ENCODE measurements at places on chromosomes 3 and 15. TPM values are rescaled to one million over a fixed set of nuclear protein-coding genes. Genes with fewer than 3 reads are reported as not detected.

Gene RLBP1
- total RNA-seq: not detected

Gene NCKIPSD
- total RNA-seq: 74.6 TPM

Gene AP3B2
- 2.2 TPM for total RNA-seq

GRCh38 chr3:151183265-151183671 is 19.7 kb downstream of the GPR171 start:
- no peak for DNase-seq
- no peak overlapping the region for H3K27ac ChIP-seq
- H3K4me1 ChIP-seq: no peaks in the 10 kb centered on the region
- H3K27me3 ChIP-seq: no peaks in the 10 kb centered on the region

GRCh38 chr15:92018535-92019239 is 165.2 kb downstream of the SLCO3A1 start:
- no peak overlapping the region for H3K27ac ChIP-seq
- DNase-seq: no peak
- H3K4me3 ChIP-seq: no peak overlapping the region
- H3K36me3 ChIP-seq: no peaks in the 10 kb centered on the region
- H3K4me1 ChIP-seq: no peaks in the 10 kb centered on the region

GRCh38 chr3:174951498-174952005 is 92.4 kb downstream of the NAALADL2 start:
- no peaks in the 10 kb centered on the region for H3K36me3 ChIP-seq
- no peak overlapping the region for H3K4me3 ChIP-seq
- H3K4me1 ChIP-seq: no peaks in the 10 kb centered on the region
- no peaks in the 10 kb centered on the region for H3K27me3 ChIP-seq
- no peak for DNase-seq

DNA sequence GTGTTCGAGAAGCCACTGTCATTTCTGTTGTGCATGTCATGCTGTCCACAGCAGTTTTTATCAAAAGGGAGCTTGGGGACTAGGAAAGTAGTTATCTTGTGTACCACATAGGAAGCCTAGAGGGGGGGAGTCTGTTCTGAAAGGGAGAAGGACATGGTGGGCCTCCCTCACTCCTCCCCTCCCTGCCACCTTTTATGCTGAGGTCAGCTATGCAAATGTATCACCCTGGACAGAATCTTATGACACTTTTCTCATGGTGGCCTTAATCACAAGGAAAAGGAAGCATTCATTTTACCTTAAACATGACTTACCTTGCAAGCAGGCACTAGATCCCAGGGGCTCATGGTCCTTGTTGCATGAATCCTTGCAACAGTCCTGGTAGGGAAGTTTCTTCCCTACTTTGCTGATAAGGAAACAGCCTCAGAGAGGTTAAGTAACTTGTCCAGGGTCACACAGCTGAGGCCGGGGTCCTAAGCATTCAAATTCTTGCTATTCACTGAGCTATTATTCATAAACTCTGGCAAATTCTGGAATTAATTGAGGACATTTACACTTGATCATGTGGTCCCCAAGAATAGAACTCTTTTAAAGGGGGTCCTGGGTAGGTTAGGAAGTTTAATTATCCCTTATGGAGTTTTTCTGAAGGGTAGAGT is 81.1 kb upstream of the SLC6A1 start:
- no peak overlapping the region for H3K4me3 ChIP-seq
- DNase-seq: no peak
- no peaks in the 10 kb centered on the region for H3K27me3 ChIP-seq
- H3K4me1 ChIP-seq: no peaks in the 10 kb centered on the region
- no peaks in the 10 kb centered on the region for H3K36me3 ChIP-seq

- H3K4me3 ChIP-seq: no peak overlapping the region
- no peak for DNase-seq
- no peaks in the 10 kb centered on the region for H3K27me3 ChIP-seq
- no peaks in the 10 kb centered on the region for H3K4me1 ChIP-seq
Observed at GRCh38 chr3:42934910-42935309, 29.0 kb downstream of the ZNF662 start.

DNA sequence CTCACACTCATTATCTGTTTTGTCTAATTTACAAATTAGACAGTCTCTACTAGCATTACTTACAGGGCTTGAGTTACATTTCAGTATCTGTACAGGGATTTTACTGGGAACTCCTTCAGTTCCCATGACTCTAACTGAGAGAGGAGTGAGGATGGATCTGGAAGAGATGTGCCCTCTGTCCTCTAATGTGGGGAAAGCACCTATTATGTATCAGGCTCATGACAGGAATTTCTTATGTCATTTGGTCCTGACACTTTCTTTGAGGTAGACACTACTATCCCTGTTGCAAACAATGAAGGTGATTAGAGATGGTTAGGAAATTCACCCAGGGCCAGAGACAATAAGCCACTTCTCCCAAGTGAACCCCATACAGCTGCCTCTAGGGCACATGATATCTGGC is 10.9 kb upstream of the NCKIPSD start:
- H3K4me1 ChIP-seq: peaks cover 47% of the 10 kb centered on the region
- no peaks in the 10 kb centered on the region for H3K27me3 ChIP-seq
- peaks cover 33% of the 10 kb centered on the region for H3K36me3 ChIP-seq
- DNase-seq: no peak
- H3K4me3 ChIP-seq: no peak overlapping the region
- no peak overlapping the region for H3K27ac ChIP-seq

DNA sequence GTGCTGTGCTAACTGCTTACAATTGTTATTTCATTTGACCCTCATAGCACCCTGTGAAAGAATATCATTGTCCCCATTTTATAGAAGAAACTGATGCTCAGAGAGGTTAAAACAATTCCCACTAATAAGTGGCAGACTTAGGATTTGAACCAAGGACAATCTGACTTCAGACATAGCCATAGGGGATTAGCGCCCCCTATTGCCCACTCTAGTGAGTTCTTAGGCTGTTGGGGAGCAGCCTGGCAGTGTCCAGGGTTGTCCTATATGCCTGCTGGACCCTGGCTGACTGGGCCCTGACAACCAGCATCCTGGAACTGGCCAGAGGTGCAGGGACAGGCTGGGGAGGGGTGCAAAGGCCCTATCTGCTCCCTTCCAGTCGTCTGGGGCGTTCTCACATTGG is 15.4 kb downstream of the DPH3 start:
- H3K4me3 ChIP-seq: no peak overlapping the region
- no peaks in the 10 kb centered on the region for H3K36me3 ChIP-seq
- H3K27ac ChIP-seq: no peak overlapping the region
- H3K27me3 ChIP-seq: no peaks in the 10 kb centered on the region
- DNase-seq: no peak
- H3K4me1 ChIP-seq: peaks cover 17% of the 10 kb centered on the region

- no peaks in the 10 kb centered on the region for H3K36me3 ChIP-seq
- DNase-seq: no peak
- no peak overlapping the region for H3K4me3 ChIP-seq
- no peaks in the 10 kb centered on the region for H3K27me3 ChIP-seq
- H3K4me1 ChIP-seq: no peaks in the 10 kb centered on the region
Observed at GRCh38 chr3:178618896-178619295, 82.7 kb downstream of the KCNMB2 start.

GRCh38 chr15:25416693-25417092 is 22.1 kb downstream of the UBE3A start:
- H3K4me3 ChIP-seq: no peak overlapping the region
- no peaks in the 10 kb centered on the region for H3K36me3 ChIP-seq
- no peak for DNase-seq

- H3K27ac ChIP-seq: no peak overlapping the region
- H3K4me3 ChIP-seq: no peak overlapping the region
- no peaks in the 10 kb centered on the region for H3K36me3 ChIP-seq
- no peaks in the 10 kb centered on the region for H3K27me3 ChIP-seq
Observed at GRCh38 chr3:16203671-16204629, 29.5 kb downstream of the GALNT15 start.

GRCh38 chr3:35690271-35690670 is 50.9 kb downstream of the ARPP21 start:
- no peak overlapping the region for H3K4me3 ChIP-seq
- no peak overlapping the region for H3K27ac ChIP-seq
- no peaks in the 10 kb centered on the region for H3K4me1 ChIP-seq

- no peaks in the 10 kb centered on the region for H3K4me1 ChIP-seq
- no peaks in the 10 kb centered on the region for H3K27me3 ChIP-seq
- H3K27ac ChIP-seq: no peak overlapping the region
Observed at GRCh38 chr3:113124256-113124830, 87.0 kb upstream of the BOC start.

DNA sequence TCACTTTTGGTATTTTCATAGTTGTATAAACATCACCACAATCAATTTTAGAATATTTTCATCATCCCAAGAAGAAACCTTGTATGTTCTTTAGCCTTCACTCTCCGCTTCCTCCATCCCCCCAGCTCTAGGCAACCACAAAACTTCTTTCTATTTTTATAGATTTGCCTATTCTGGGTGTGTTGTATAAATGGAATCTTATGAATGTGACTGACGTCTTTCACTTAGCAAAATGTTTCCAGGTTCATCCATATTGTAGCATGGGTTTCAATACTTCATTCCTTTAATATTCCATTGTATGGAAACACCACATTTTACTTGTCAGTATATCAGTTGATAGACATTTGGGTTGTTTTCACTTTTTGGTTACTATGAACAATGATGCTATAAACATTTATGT is 335.8 kb upstream of the GOLIM4 start:
- no peak overlapping the region for H3K27ac ChIP-seq
- H3K4me1 ChIP-seq: no peaks in the 10 kb centered on the region
- DNase-seq: no peak
- no peak overlapping the region for H3K4me3 ChIP-seq
- H3K36me3 ChIP-seq: no peaks in the 10 kb centered on the region

- H3K27me3 ChIP-seq: peaks cover 4% of the 10 kb centered on the region
- H3K27ac ChIP-seq: peak overlapping the region; percentile 52
- H3K4me3 ChIP-seq: no peak overlapping the region
Observed at GRCh38 chr3:14405360-14406238, 3.2 kb downstream of the SLC6A6 start.

- no peaks in the 10 kb centered on the region for H3K27me3 ChIP-seq
- H3K4me3 ChIP-seq: no peak overlapping the region
- H3K27ac ChIP-seq: no peak overlapping the region
- DNase-seq: no peak
Observed at GRCh38 chr3:160444411-160444810, 5.2 kb downstream of the TRIM59 start.

- no peaks in the 10 kb centered on the region for H3K27me3 ChIP-seq
- no peak overlapping the region for H3K27ac ChIP-seq
- no peaks in the 10 kb centered on the region for H3K4me1 ChIP-seq
- DNase-seq: no peak
Observed at GRCh38 chr3:190362258-190362657, 25.7 kb upstream of the CLDN16 start.

DNA sequence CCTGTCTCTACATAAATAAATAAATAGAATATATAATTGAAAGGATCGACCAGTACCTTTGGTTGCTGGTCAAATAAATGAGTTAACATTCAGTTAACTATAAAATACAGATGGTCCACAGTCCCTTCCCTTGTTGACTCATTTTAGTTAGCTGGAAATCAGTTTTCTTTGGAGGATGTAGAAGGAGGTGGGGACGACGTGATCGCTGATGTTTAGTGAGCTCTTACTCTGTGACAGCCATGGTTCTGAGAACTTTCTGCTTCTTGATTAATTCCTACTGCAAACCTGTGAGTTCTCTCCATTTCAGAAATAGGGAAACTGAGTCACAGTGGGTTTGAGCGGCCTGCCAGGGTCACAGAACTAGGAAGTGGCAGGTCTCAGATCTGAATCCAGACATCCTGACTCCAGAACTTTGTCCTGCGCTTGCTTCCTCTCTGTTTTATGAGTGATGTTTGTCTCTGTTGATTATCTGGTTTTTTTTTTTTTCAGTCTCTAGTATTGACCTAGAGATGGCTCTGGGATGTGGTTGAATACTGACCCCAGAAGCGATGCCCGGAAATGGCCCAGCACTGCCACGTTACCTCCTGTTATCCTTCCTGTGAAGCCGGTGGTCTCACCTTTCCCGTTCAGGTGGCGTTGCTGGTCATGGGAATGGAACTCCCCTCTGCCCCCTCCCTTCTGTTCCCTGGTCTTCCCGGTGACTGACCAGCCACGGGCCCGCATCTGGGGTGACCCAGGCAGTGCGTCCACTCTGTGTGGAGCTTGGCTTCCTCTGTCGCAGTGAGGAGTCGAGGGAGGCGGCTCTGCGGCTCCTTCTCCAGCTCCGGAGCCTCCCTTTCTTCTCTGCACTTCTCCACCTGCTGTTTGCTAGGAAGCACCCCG is 18.2 kb downstream of the SYNM start:
- no peaks in the 10 kb centered on the region for H3K36me3 ChIP-seq
- H3K4me1 ChIP-seq: peaks cover 28% of the 10 kb centered on the region
- peak overlapping the region; percentile 14 for H3K4me3 ChIP-seq
- no peak for DNase-seq

- peaks cover 51% of the 10 kb centered on the region for H3K27me3 ChIP-seq
- no peak for DNase-seq
- peaks cover 4% of the 10 kb centered on the region for H3K4me1 ChIP-seq
- H3K36me3 ChIP-seq: no peaks in the 10 kb centered on the region
- H3K27ac ChIP-seq: no peak overlapping the region
Observed at GRCh38 chr3:38655708-38656300, 6.3 kb upstream of the SCN5A start.

DNA sequence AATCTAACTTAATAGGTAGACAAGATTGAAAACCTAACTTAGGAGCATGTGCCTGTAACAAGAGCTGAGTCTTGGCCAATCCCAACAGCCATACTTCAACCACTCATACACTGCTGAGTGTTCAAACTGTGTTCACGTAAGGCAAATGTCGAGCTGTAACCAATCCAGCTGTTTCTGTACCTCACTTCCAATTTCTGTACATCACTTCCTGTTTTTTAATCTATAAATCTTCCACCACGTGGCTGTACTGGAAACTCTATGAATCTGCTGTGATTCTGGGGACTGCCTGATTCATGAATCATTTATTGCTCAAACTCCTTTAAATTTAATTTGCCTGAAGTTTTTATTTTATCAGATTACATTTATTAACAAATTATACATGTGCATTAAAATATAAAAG is 44.6 kb upstream of the NEDD4 start:
- no peak overlapping the region for H3K27ac ChIP-seq
- no peak for DNase-seq
- no peak overlapping the region for H3K4me3 ChIP-seq
- H3K36me3 ChIP-seq: no peaks in the 10 kb centered on the region

GRCh38 chr3:181615666-181616065 is 96.1 kb upstream of the SOX2 start:
- no peaks in the 10 kb centered on the region for H3K4me1 ChIP-seq
- no peak overlapping the region for H3K27ac ChIP-seq
- no peak overlapping the region for H3K4me3 ChIP-seq
- no peak for DNase-seq
- H3K36me3 ChIP-seq: no peaks in the 10 kb centered on the region
- H3K27me3 ChIP-seq: no peaks in the 10 kb centered on the region

All from transverse colon (tissue), 4 donors.